ENCODE measurements at places on chromosomes 12 and 14.

GRCh38 chr12:121184984-121185889, 24.7 kb upstream of the P2RX4 start:
- DNase-seq, result no peak

- no peak for DNase-seq
Observed at GRCh38 chr12:14366209-14367039, 942 bp downstream of the ATF7IP start.

DNA sequence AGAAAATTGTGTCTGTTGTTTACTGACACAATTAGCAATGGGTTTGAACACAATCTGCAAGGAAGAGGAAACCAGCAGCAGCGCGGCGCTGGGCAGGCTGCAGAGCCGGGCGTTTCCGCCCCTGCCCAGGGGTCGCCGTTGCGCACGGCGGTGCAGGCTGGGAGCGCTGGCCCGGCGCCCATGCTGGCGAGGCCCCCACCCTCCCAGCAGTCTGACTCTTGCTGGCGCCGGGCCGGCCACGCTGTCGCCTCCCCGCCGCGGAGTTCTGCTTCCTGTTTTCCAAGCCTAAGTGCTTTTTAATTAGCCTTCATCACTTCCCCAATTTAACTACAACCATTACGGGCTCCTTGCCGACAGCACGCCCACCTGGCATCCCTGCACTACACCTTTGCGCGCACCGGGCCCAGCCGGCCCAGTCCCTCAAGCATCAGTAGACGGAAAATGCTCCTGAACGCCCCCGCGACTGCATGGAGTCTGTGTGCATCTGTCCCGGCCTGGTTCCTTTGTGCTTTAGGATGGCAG, 212.1 kb downstream of the GXYLT1 start:
- no peak for DNase-seq

GRCh38 chr14:23612354-23612732, 23.8 kb upstream of the DHRS2 start:
- no peak for DNase-seq

GRCh38 chr12:79531518-79531917, 159.2 kb downstream of the PAWR start:
- DNase-seq, result no peak

DNA sequence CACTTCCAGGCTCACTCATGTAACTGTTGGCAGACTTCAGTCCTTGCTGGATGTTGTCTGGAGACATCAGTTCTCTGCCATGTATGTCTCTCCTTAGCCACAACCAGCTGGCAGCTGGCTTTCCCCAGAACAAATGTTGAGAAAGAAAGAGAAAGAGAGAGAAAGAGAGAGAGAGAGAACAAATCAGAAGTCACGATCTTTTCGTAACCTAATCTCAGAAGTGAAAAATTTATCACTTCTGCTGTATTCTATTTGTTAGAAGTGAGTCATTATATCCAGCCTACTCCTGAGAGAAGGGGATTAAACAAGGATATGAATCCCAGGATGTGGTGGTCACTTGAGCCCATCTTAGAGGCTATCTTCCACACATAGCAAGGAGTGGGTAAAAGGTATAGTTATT, 101.2 kb downstream of the BTG1 start:
- DNase-seq, result no peak

DNA sequence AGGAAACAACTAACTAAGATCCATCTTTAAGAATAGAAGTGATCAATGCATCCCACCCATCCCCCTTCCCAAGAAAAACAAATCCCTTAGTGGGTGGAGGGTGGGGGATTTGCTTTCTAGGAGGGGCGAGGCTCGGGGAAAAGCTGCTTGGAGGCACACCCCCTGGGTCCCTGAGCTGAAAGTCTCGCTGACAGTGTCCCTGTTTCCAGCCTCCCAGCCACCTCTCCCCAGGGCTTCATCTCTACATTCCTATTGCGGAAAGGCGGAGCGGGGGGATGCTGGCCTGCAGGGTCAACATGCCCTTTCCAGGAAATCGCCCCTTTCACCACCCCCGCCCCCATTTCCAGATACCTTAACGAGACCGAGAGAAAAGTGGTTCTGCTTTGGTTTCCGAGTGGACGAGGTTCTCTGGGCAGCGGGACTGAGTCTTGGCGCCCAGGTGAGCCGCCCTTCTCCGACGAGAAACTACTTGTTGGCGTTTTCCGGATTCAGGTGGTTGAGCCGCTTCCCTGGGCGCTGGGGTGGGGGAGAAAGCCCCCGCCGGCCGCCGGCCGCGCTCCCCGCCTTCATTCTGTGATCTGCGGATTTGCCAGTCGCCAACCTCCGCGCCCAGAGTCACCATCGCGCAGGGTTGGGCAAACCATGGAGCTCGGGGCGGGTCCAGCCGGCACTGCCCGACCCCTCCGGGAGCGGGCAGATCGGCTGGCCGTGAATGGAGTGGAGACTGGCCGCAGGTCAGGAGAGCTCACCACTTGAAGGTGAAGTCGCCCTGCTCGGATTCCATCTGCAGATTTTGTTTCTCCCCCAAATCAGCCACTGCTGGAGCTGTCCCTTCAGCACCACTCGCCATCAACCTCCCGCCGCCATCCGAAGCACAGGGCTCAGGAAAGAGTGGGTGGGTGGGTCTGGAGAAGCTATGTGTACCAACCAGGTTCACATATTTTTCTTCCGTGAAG, 505 bp downstream of the KCNC2 start:
- no peak for DNase-seq

GRCh38 chr12:77104792-77105191, 39.4 kb upstream of the E2F7 start:
- no peak for DNase-seq

DNA sequence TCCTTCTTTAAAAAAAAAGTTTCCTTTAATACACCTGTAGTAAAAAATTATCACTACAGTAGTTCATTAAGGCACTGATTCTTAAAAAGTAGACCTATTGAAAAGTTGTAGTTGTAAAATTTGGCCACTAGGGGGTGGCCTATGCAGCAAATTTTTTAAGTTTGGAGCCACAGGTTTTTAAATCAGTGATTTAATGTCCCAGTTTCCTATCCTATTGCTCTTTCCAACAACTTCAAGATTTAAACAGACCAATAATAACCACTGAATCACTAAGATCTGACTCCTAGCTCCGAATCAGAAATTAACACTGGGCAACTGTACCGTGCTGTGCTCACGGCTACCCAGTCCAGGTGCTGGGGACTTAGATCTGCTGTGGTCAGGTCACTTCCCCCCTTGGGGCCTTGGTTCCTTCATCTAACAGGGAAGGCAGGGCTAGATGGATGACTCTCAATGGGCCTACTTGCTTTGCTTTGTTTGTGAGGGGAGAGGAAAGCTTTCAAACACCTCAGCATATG, 279.3 kb downstream of the MED13L start:
- no peak for DNase-seq

- DNase-seq, result no peak
Observed at GRCh38 chr14:58822856-58823255, 185.1 kb downstream of the DACT1 start.

GRCh38 chr12:131046813-131047788, 93.4 kb downstream of the ADGRD1 start:
- DNase-seq, result no peak

- no peak for DNase-seq
Observed at GRCh38 chr12:120762086-120762485, 36.5 kb downstream of the ACADS start.

DNA sequence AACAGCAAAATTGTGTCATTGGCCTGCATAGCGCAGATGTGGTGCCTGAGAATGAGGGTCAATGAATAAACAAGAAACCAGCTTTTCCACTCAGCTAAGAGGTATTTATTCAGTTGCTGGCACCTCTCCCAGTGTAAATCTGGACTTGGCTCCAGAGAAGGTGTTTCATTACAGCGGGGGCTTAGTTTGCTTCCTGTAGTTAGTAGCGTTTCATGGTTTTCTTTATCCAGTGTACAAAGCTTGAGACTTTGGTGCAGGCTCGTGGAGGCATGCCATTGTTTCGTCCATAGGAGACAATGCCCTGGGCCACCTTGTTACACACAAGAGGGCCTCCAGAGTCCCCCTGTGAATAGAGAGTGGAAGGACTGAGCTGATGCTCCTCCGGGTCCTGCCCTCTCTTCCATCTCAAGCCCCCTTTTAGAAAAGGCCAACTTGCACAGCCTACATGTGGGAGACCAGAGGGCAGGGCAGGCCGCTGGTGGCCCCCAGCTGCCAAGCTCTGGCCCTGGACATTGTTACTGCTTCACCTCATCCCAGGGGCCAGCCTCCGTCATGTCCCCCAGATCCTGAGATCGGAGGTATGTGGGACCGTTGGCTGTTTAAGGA, 3.0 kb downstream of the GZMB start:
- DNase-seq, result no peak

GRCh38 chr14:68398370-68398769, 394.5 kb downstream of the ZFP36L1 start:
- no peak for DNase-seq

GRCh38 chr12:104686196-104686595, 229.4 kb downstream of the CHST11 start:
- DNase-seq, result no peak

DNA sequence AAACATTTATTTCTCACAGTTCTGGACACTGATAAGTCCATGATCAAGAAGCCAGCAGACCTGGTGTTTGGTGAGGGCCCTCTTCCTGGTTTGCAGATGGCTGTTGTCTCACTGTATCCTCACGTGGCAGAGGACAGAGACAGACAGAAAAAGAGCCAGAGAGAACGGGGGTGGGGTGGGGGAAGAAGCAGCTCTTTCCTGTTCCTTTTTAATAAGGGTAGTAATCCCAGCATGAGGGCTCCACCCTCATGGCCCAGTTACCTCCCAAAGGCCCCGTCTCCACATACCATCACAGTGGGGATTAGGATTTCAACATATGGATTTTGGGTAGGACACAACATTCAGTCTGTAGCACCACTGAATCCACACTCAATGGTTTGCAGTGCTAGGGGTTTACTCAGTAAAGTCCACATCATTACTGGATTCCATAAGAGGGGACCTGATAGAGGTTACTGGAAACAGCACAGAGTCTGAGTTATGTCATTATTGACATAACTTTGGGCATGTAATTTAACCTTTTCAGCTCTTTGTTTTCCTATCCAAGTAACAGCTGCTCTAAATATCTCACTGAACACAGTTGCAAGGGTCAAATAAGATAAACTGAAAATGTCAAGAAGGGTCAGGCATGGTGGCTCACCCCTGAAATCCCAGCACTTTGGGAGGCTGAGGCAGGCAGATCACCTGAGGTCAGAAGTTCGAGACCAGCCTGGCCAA, 53.2 kb downstream of the RPAP3 start:
- DNase-seq, result no peak

- no peak for DNase-seq
Observed at GRCh38 chr12:51210690-51211395, 7.0 kb downstream of the POU6F1 start.

DNA sequence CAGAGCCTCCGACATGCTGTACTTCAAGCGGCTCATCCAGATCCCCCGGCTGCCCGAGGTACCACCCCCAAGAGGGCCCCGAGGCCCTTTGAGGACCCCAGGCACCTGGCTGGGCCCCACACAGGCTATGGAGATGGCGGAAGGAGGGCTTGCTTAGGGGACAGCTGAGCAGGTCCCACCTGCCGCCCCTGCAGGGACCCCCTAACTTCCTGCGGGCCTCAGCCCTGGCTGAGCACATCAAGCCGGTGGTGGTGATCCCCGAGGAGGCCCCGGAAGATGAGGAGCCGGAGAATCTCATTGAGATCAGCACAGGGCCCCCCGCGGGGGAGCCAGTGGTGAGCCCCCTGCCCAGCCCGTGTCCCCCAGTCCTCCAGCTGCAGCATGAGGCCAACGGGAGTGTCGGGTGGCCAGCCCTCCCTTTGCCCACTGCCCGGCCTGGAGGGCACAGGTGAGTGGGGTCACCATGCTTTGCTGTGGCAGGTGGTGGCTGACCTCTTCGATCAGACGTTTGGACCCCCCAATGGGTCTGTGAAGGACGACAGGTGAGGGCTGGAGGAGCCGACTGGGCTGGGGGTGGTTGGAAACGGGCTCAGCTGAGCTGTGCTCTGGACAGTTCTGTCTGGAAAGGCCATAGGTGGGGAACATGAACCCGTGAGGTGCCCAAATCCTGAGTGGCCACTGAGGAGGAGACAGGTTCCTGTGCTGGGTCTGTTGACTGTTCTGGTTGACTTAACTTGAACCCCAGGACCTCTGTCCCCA, 20.0 kb downstream of the HIP1R start:
- no peak for DNase-seq

GRCh38 chr12:4153343-4153892, 120.1 kb upstream of the CCND2 start:
- peak; percentile 52 for DNase-seq

GRCh38 chr12:119322301-119322723, 12.2 kb upstream of the CCDC60 start:
- no peak for DNase-seq

DNA sequence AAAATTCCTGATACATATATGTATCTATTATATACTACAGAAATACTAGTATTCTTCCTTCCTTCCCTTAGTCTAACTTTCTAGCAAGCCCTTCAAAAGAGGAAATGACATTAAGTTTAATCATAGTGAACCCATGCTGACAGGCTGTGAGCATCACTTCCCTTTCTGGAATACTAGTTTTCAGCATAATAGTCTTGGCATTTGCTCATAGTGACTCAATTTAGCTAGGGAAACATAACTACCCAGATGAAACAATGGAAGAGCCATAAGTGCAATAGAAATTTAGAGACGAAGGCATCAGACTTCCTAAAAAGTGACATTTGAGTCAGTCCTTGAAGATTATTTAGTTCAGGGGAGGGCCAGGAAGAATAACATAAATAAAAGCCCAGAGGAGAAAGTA, 184.5 kb upstream of the CRY1 start:
- DNase-seq, result no peak

DNA sequence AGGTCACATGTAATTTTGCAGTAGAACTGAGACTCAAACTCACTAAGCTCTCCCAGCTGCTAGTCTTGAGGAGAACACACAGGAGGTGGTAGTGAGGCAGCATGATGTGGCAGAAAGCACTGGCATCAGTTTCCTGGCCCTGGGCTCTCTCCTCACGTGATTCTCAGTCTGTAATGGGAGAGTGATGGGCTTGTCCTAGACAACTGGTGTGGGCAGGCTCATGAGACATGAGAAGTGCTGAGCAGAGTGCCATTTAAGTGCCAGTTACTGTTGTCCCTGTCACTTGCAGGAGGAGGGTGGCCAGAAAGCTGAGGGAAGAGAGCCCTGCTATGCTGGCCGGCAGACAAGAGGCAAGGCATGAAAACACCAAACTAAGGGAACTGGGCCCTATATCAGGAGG, 48.5 kb upstream of the OVCH1 start:
- no peak for DNase-seq

DNA sequence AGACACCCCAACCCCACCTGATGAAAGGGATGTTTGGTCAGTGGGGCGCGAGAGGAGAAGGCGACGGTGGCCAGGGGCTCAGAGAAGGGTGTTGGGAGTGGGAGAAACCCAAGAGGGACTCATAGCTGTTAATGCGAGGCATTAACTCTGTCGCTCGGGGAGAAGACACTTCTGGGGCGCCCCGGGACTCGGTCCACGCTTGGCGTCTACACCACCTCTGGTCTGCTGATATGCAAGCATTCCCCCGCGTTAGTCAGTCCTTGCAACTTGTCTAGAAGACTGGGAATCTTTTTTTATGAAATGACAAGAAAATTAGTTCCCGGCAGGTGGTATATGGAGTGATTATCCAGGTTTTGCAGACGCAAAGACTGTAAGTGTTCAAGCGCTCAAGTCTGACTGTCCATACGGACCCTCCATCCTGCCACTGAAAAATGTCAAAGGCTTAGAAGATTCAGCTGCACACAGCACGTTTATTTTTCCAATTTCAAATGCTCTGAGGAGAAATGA, 360 bp upstream of the SLC35F4 start:
- no peak for DNase-seq
